ENCODE measurements at places on chromosomes 2 and 18.

DNA sequence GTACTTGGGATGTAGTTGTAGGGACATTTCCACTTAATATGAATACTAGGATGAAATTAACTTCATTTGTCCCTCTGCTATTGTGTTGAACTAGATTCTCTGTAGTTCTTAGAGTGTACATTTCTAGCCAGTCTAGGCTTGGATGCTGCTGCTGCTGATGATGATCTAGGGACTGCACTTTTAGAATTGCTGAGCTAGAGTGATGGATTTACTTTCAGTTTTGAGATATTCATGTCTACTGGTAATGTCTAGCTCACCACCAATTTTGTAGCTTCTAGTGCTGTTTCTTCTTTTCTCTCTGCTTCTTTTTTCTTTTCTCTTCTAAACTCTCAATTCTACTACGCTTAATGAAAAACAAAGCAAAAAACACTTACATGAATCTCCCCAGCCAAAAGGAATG, 49.4 kb downstream of the MRPS9 start:
- H3K4me1 ChIP-seq: peaks cover 9% of the 10 kb centered on the region
- no peak for DNase-seq
- H3K27me3 ChIP-seq: no peaks in the 10 kb centered on the region
- H3K4me3 ChIP-seq: no peak overlapping the region
- H3K27ac ChIP-seq: no peak overlapping the region

DNA sequence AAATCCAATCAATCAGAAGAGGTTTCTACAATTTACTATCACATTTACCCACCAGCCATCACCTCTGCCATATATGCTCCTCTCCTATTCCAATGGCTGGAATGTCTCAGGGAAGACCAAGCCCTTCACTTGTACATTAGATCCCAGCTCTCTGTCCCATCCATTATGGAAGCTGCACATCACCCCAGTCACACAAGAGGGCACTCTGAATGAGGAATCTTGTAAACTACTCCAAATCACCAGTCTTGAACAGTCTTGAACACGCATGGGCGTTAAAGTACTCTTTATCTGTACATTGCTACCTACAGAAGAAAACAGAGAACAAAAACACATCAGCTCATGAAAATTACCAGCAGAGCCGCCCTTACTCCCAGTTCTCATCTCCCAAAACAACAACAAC, 38.7 kb downstream of the ZC3H8 start:
- H3K27ac ChIP-seq: no peak overlapping the region
- no peak for DNase-seq
- peaks cover 34% of the 10 kb centered on the region for H3K36me3 ChIP-seq

GRCh38 chr2:209642146-209642820, 129.3 kb upstream of the UNC80 start:
- H3K4me3 ChIP-seq: no peak overlapping the region
- no peaks in the 10 kb centered on the region for H3K27me3 ChIP-seq
- DNase-seq: no peak
- H3K36me3 ChIP-seq: no peaks in the 10 kb centered on the region
- H3K4me1 ChIP-seq: no peaks in the 10 kb centered on the region
- H3K27ac ChIP-seq: no peak overlapping the region

- no peak overlapping the region for H3K27ac ChIP-seq
- H3K36me3 ChIP-seq: no peaks in the 10 kb centered on the region
- H3K4me1 ChIP-seq: peaks cover 4% of the 10 kb centered on the region
- H3K4me3 ChIP-seq: no peak overlapping the region
Observed at GRCh38 chr18:76986406-76986805, 146.2 kb downstream of the MBP start.

GRCh38 chr2:106705877-106706276, 180.1 kb downstream of the ST6GAL2 start:
- no peak overlapping the region for H3K4me3 ChIP-seq
- H3K4me1 ChIP-seq: no peaks in the 10 kb centered on the region
- no peak overlapping the region for H3K27ac ChIP-seq
- H3K36me3 ChIP-seq: no peaks in the 10 kb centered on the region
- no peak for DNase-seq

- no peak for DNase-seq
- H3K4me3 ChIP-seq: no peak overlapping the region
- H3K4me1 ChIP-seq: no peaks in the 10 kb centered on the region
Observed at GRCh38 chr2:54226260-54226659, 29.8 kb downstream of the TSPYL6 start.

DNA sequence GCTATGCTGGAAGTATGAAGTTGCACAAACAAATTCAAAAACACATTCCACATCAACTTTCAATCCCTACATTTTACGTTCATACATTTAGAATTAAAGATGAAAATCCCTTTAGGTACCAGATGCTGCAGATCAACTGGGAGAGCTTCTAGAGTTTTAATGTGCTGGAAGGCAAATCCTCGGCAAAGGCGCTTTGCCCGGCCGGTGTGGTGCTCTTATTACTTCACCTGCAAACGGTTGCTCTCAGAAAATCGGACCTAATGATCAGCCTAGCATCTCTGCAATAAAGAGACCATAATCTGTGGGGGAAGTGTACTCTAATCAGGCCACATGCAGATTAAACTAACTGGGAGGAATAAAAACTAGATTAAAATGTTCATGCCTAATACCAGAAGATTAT, 513.8 kb downstream of the ZEB2 start:
- no peaks in the 10 kb centered on the region for H3K27me3 ChIP-seq
- no peak overlapping the region for H3K27ac ChIP-seq
- DNase-seq: no peak
- no peaks in the 10 kb centered on the region for H3K4me1 ChIP-seq
- no peak overlapping the region for H3K4me3 ChIP-seq
- peaks cover 9% of the 10 kb centered on the region for H3K36me3 ChIP-seq

DNA sequence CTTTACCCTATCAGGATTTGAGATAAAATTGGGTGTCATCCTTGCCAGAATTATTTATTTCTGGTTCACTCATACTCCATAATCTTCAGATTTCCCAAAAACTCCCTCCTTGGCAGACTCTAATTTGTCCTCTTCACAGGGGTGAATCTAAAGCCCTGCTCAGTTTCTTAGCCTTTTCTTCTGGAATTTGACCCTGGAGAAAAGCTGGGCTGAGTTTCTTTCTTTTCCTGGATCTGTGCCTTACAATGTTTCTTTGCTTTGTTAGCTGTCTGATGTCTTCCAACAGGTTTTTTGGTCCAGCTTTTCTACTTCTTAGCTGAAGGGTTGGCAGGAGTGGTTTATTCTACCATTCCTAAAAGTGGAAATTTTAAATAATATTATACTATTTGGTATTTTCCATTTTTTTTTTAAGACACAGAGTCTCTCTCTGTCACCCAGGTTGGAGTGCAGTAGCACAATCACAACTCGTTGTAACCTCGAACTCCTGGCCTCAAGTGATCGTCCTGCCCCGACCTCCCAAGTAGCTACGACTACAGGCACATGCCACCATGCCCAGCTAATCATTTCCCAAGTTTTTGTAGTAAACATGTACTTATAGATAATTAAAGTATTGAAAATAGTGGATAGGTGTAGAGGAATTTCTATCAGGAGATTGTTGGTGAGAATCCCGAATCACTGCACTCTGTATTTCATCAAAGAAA, 138.4 kb upstream of the TWIST2 start:
- no peak for DNase-seq
- H3K27ac ChIP-seq: no peak overlapping the region
- no peaks in the 10 kb centered on the region for H3K4me1 ChIP-seq
- peaks cover 6% of the 10 kb centered on the region for H3K27me3 ChIP-seq
- H3K4me3 ChIP-seq: no peak overlapping the region
- H3K36me3 ChIP-seq: no peaks in the 10 kb centered on the region

DNA sequence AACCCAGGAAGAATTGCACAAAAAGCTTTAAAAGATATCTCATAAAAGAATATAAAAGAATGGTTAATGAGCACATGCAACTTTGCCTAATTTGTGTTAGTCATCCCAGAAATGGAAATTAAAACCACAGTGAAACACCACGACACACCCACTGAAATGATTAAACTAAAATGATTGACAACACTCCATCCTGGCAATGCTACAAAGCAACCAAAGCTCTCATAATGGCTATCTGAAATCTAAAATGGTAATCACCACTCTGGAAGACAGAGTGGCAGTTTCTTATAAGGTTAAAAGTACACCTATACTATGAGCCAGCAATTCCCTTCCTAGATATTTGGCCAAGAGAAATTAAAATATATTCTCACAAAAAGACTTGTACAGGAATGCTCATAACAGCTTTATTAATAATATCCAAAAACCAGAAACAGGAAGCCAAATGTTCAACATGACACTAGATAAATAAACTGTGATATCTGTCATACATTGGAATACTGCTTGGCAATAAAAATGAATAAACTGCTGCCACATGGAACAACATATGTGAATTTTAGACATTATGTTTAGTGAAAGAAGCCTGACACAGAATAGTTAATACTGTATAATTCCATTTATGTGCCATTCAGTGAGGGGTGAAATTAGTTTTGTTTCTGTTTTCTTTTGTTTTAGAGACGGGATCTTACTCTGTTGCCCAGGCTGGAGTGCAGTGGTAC, 105.3 kb upstream of the BCL2L11 start:
- peaks cover 28% of the 10 kb centered on the region for H3K27me3 ChIP-seq
- peaks cover 3% of the 10 kb centered on the region for H3K4me1 ChIP-seq
- H3K27ac ChIP-seq: no peak overlapping the region
- DNase-seq: no peak

DNA sequence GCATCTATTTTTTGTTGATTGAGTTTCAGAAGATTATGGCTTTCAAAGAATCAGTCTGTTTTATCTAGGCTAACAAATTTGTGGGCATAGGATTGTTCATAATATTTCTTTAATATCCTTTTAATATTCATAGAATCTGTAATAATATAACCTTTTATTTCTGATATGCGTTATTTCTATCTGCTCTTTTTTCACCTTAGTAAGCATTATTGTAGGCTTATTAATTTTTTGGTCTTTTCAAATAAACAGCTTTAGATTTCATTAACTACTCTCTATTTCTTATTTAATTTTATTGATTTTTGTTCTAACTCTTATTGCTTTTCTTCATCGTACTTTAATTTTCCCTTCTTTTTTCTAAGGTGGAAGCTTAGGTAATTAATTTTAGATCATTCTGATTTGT, 1614.4 kb upstream of the DDX18 start:
- no peaks in the 10 kb centered on the region for H3K36me3 ChIP-seq
- H3K27me3 ChIP-seq: no peaks in the 10 kb centered on the region
- no peak overlapping the region for H3K4me3 ChIP-seq
- no peak for DNase-seq

DNA sequence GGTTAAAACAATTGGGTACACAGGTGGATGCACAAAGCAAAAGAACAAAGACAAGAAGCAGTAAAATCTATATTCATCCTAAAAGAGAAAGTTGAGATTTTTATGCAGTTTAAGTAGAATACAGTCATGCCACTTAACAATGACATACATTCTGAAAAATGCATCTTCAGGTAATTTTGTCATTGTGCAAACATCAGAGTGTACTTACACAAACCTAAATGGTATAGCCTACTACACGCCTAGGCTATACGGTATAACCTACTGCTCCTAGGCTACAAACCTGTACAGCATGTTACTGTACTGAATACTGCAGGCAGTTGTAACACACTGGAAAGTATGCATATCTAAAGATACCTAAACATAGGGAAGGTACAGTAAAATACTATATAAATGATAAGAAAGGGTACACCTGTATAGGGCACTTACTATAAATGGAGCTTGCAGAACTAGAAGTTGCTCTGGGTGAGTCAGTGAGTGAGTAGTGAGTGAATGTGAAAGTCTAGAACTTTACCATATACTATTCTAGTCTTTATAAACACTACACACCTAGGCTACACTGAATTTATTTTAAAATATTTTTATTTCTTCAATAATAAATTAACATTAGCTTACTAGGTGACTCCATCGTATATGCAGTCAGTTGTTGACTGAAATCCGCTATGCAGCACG, 132.9 kb downstream of the BARD1 start:
- no peaks in the 10 kb centered on the region for H3K36me3 ChIP-seq
- H3K4me1 ChIP-seq: no peaks in the 10 kb centered on the region
- no peaks in the 10 kb centered on the region for H3K27me3 ChIP-seq
- H3K27ac ChIP-seq: no peak overlapping the region

GRCh38 chr2:149059822-149060221, 21.3 kb downstream of the LYPD6B start:
- no peak for DNase-seq
- peaks cover 14% of the 10 kb centered on the region for H3K27me3 ChIP-seq
- no peaks in the 10 kb centered on the region for H3K4me1 ChIP-seq
- no peak overlapping the region for H3K4me3 ChIP-seq

GRCh38 chr2:11679486-11680181, 9.6 kb upstream of the NTSR2 start:
- H3K27ac ChIP-seq: no peak overlapping the region
- no peak for DNase-seq
- peaks cover 5% of the 10 kb centered on the region for H3K4me1 ChIP-seq
- no peaks in the 10 kb centered on the region for H3K36me3 ChIP-seq
- H3K4me3 ChIP-seq: no peak overlapping the region

GRCh38 chr2:214899751-214900150, 90.3 kb upstream of the BARD1 start:
- H3K27ac ChIP-seq: no peak overlapping the region
- H3K27me3 ChIP-seq: peaks cover 3% of the 10 kb centered on the region
- no peak overlapping the region for H3K4me3 ChIP-seq

GRCh38 chr2:60079562-60079961, 473.9 kb downstream of the BCL11A start:
- H3K4me1 ChIP-seq: no peaks in the 10 kb centered on the region
- no peak overlapping the region for H3K4me3 ChIP-seq
- no peaks in the 10 kb centered on the region for H3K27me3 ChIP-seq
- H3K36me3 ChIP-seq: no peaks in the 10 kb centered on the region
- DNase-seq: no peak

DNA sequence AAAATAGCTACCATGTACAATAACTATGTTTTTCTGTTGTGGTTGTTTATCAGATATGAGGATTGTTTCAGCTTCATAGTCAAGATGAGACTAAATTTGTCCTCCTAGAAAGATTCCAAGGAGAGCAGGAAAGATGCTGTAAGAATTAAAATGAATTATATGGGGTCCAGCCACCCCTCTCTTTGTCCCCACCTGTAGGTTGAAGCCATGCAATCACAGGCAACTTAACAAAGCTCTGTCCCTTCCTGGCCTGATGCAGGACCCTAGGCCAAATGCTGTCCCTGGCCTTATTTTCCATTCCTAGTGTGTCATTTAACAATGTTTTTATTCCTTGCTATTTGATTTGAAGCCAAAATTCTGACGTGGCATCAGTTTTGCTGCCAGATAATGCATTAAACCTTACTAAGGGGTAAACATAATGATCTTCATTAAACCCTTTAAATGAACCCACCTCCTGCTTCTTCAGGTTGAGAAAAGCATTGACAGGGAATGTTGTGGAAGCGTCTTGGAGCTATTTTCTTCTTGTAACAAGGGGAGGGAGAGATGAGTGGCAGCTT, 240.9 kb upstream of the ZNF521 start:
- H3K27me3 ChIP-seq: no peaks in the 10 kb centered on the region
- no peak overlapping the region for H3K27ac ChIP-seq
- no peak overlapping the region for H3K4me3 ChIP-seq
- H3K36me3 ChIP-seq: no peaks in the 10 kb centered on the region
- H3K4me1 ChIP-seq: no peaks in the 10 kb centered on the region

GRCh38 chr2:10286216-10287037, 16.3 kb upstream of the HPCAL1 start:
- H3K4me3 ChIP-seq: no peak overlapping the region
- no peaks in the 10 kb centered on the region for H3K27me3 ChIP-seq
- H3K27ac ChIP-seq: no peak overlapping the region
- no peak for DNase-seq

All from activated CD4-positive, alpha-beta memory T cell treated with anti-CD3 and anti-CD28 coated beads for 36 hours (primary cell).